ENCODE measurements at places on chromosomes 2 and 18. TPM values are rescaled to one million over a fixed set of nuclear protein-coding genes. Genes with fewer than 3 reads are reported as not detected.
A peak's percentile ranks its signal among the peaks of the same experiment; 100 is the strongest.

DNA sequence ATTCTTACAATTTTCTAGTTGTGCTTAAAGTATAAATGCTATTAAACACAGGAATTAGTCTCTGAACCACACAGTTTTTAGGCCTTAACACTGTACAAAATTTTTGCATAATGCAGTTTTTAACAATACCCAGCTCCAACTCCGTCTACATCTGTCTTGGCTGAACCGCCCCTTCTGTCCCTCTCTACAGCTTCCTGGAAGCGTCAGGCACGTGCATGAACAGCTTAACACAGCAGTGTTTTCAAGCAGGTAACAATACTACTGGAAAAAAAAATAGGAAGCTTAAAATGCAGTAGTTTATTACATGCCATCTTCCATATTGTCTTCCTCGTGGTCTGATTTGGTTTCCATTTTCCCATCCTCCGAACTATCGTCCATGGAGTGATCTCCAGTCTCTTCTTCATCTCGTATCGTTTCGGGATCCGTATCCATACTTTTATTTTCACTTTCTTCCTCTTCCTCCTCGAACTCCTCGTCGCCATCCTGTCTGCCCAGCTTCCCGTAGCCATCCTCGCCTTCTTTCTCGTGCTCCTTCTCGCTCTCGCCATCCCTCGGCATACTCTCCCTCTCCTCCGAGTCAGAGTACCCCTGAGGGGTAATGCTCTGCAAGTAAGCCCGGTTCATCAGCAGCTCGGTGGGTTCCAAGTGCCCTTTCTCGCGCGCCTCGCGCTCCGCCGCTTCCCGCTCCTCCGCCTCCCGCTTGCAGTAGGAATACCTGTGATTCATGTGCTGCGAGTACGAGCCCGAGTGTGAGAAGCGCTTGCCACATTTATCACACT, 130.6 kb downstream of the ZEB2 start:
- DNase-seq = no peak

- no peak for DNase-seq
Measured at GRCh38 chr2:233161730-233162129, 89.7 kb upstream of the ATG16L1 start.

DNA sequence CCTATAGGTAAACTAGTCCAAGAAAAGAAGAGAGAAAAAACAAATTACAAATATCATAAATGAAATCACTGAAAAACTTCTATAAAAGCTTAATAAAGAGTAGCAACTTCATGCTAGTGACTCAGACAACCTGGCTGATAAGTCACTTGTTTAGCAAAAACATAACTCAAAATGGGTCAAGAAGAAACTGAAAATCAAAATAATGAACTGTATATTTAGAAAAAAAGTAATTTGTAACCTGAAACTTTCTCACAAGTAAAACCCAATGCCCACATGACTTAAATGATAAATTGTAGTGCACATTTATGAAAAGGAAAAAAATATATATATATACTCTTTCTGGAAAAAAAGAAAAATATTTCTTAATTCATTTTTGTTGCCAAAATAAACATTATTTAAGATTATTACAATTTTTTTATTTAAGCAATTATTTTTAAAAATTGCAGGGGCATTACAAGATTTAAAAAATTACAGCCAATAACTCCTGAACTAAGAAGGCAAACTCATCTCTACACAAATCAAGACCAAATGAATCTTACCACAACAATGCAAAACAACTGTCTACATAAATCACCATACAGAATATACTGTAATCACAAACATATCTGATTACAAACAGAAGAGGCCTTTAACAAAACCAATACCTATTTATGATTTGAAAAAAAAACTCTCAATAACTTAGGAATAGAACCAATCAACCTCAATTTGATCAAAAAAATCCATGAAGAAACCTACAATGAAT, 406.3 kb downstream of the CDH7 start:
- no peak for DNase-seq

The ANKRD53 gene
- not detected for total RNA-seq

DNA sequence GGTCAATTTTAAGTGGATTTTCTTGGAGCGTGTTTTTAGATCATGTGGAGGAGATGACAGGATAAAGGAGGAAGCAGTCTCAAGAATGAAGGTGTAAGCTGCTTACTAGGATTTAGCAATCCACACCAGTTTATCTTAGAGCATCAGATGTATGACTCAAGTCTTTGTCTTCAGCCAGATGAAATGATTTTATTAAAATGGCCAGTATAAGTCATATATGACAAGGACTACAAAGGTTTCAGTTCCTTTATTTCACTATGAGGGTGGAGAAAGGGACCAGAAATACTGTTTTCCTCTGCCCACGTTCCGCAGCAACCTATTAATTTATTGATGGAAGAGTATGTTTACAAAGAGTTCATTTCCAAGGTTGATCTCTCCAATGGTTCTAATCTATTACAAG, 970.5 kb upstream of the SLC39A10 start:
- DNase-seq = no peak

GRCh38 chr2:237939251-237939650, 27.6 kb upstream of the UBE2F start:
- no peak for DNase-seq

DNA sequence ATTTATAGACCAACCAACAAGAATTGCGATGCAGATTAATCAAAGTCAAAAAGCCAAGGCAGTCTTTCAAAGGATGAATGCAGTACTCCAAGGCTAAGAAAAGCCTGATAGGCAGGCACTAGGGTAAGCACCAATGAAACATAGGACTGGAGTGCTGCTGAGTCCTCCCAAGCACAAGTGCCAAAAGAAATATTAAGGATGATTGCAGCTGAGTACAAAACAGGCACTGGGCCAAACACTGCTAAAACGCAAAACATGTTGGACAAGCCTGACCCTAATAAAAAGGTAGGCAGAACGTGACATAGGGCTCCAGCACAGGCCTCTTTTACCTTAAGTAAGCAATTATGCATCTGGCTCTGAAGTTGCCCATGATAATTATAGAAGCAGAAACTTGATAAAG, 160.1 kb upstream of the LRP1B start:
- no peak for DNase-seq

DNA sequence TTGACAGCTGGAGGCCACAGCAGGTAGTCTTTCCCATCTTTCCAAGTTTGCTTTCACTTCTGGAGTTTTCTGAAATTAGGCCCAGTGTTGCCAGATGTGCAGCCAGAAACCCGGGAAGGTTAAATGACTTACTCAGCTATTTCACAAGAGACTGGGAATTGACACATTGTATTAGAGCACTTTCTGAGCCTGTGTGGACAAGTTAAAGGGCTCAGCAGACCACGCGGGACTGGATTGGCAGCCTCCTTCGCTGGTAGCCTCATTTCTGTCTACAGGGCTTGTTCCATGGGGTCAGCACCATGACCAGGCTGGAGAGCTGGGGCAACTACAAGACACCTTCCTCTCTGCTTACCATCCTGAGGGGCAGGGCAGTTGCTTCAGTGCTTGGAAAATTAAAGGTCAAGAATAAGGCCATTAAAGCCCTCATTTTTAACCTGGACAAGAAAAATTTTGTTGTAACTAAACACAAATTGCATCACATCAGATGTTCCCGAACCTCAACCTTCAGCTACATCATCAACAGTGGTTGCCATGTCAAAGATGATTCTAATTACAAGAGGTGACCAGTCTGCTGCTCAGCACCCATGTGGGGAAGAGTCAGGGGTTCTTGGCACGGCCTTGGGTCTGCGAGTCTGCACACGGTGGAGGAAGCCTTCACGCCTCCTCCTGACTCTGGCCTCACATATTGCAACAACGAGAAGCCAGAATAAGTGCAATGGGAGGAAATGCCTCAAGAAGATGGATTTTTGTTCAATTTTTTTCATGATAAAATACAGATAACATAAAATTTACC, 279.5 kb upstream of the RAB6C start:
- DNase-seq = no peak

The LIPG gene
- total RNA-seq = 1.9 TPM

DNA sequence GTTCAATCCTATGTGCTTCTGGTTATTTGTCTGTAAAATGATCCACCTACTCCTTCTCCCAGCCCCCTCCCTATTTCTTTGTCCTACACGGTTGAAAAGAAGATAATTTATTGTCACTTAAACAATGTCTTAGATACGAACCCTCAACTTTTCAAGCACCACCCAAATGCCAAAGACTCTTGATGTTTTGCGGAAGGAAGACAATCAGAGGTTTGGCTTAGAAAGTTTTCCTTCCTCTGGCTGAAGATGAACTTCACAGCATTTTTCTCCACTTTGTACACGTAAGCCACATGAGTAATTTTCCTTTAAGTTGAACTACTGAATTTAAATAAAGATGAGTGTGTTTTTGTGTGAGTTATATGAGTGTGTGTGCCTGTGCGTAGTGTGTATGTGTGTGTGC, 25.5 kb upstream of the SLC8A1 start:
- no peak for DNase-seq

DNA sequence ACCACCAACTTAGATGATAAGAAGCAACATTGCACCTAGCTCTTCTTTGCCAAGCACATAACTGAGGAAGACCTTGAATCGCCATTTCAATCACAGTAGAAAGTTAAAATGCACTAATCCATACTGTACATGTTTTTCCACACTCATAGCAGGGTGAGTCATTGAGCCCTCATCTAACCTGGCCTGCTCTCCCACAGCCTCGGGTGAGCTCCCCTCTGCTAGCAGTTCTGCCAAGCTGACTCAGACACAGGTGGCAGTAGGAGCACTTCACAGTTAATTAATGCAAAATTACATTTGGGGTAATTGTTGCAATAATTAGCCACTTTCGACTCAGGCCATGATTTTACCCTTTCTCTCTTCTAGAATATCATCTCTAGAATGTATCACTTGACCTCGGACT, 1632.8 kb upstream of the CELF4 start:
- no peak for DNase-seq

- DNase-seq = no peak
Measured at GRCh38 chr2:236402033-236402790, 138.0 kb upstream of the ASB18 start.

The GPAT2 gene
- not detected for total RNA-seq

- peak; percentile 81 for DNase-seq
Measured at GRCh38 chr2:162297925-162298552, 20.4 kb downstream of the IFIH1 start.

DNA sequence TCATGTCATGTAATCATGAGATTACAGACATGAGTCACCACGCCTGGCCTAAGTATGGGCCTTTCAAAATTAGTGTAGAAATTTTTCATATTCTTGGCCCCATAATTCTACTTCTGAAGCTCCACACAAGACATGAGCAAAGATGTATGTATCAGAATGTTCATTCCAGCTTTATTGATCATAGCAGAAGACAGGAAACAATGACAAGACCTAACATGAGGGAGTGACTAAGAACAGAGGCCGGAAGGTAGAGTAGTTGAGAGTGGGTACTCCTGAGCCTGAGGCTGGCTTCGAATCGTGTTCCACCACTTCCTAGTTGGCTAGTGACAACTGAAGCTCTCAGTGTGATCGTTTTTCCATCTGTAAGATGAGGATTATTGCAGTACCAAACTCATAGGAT, 89.3 kb downstream of the ARMC9 start:
- no peak for DNase-seq

GRCh38 chr2:225998116-225998515, 598.6 kb downstream of the NYAP2 start:
- no peak for DNase-seq

DNA sequence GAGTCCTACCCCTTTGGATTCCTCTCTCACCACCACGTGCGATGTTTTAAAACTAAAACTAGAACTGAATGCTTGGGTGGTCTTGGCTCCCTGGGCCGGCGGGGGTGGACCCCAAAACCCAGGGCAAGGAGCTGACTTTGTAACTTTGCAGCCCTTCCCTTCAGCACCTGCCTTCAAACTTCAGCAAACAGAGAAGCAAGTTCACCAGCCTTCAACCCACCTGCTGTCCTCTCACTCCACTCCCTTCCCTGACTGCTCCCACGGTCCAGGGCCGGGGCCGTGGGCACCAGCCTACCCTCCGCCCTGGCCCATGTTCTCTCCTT, 54.5 kb downstream of the COL6A3 start:
- no peak for DNase-seq

GRCh38 chr2:101197215-101197745, 46.1 kb upstream of the TBC1D8 start:
- no peak for DNase-seq

The MGAT4A gene
- 2.7 TPM for total RNA-seq

The HNMT gene
- total RNA-seq = 17.0 TPM

The ACTG2 gene
- total RNA-seq = not detected

The RNF152 gene
- total RNA-seq = 1.5 TPM

GRCh38 chr2:200314976-200315567, 8.6 kb downstream of the SPATS2L start:
- DNase-seq = no peak

The PRR30 gene
- total RNA-seq = not detected

Measured in NCI-H460 (cell line).